Brain microvascular endothelial cell (primary cell): ENCODE measurements at places on chromosomes 1 and 21.
A peak's percentile ranks its signal among the peaks of the same experiment; 100 is the strongest.

DNA sequence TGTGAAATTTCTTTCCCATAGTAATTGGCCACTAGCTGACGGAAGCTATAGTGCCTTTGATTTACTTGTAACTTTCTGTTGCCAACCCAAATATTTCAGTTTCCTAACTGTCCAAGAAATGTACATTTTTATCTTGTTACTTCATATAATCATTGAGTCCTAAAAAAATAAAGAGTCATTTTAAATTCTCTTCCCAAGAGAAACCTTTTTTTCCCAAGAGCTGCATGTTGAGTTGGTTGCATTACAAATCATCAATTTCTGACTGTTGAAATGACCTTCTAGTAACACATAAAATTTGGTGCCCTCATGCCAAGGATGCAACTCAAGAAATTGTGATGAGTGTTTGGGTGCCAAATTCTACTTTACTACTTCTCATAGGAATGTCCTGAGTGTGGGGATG lies 61.0 kb downstream of the HMCN1 start:
- peak; percentile 29 for DNase-seq

DNA sequence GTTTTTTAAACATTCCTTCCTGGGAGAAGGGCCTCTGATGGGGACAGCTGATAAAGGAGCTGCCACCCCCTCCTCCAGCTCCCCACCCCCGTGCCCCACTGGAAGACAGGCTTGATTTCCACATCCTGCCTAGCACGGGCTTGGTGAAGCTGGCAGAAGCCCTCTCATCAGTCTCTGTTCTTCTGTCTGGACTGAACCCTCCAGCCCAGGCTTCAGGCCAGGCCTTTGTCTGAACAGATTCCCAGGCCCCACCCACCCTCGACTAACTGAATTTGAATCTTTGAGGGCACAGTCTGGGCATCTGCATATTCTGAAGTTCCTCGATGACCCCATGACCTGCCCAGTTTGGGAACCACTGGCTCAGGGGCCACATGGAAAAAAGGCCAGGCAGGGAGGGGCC lies 75.3 kb downstream of the CD58 start:
- no peak for DNase-seq

DNA sequence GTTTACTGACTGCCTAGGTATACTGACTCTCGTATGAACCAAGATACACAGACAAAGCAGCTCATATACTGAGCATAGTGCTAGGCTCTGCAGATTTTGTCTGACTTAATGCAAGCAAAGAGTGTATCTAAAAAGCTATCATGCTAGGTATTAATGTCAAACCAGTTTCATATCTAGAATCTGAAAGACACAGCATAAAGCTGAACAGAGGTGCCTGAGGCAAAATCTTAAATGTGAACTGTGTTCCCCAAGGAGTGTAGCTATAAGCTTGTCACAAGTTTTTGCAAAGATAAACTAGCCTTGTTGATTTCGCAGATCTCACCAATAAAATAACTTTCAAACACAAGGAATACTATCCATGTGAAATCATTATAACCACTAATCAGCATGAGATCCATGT lies 18.1 kb downstream of the JAK1 start:
- no peak for DNase-seq

DNA sequence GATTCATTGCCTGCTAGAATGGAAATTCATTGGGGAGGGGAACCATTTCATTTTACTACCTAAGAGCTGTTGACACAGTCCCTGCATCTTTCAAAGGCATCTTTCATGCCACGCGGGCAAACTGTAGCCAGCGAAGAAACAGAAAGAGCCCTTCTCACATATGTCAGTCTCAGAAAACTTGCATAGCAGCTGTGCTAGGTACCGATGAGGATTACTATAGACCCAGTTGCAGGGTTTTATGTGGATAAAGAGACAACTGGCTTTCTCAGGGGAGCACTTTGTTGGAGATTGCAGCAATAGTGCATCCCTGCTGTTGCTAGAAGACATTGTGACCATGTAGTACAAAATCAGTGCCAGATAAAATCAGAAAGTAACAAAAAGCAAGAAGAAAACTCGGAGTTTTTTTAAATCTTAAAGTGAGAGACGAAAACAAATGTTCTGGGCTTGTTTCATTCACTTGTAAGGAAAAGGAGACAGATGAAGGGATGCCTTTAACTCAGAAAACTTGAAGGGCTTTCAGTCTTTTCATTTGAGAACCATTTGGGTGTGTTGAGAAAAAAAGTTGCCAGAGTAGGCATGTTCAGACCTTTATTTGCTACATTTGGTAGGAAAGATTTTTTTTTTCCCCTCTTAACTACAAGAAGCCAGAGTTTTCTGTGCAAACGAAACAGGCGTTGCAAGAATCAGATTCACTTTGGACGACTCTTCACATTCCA lies 804.1 kb downstream of the USP25 start:
- no peak for DNase-seq

- DNase-seq = peak; percentile 23
These were observed 106.7 kb upstream of the ADAR start for GRCh38 chr1:154714638-154715037.

GRCh38 chr1:8864713-8865344 lies 13.7 kb downstream of the ENO1 start:
- no peak for DNase-seq

- DNase-seq = no peak
These were observed 1.4 kb downstream of the S100A6 start for GRCh38 chr1:153534226-153534924.

- peak; percentile 84 for DNase-seq
These were observed 22.6 kb upstream of the RNF187 start for GRCh38 chr1:228464487-228464983.

- no peak for DNase-seq
These were observed 220.8 kb downstream of the NRIP1 start for GRCh38 chr21:14844001-14844400.

DNA sequence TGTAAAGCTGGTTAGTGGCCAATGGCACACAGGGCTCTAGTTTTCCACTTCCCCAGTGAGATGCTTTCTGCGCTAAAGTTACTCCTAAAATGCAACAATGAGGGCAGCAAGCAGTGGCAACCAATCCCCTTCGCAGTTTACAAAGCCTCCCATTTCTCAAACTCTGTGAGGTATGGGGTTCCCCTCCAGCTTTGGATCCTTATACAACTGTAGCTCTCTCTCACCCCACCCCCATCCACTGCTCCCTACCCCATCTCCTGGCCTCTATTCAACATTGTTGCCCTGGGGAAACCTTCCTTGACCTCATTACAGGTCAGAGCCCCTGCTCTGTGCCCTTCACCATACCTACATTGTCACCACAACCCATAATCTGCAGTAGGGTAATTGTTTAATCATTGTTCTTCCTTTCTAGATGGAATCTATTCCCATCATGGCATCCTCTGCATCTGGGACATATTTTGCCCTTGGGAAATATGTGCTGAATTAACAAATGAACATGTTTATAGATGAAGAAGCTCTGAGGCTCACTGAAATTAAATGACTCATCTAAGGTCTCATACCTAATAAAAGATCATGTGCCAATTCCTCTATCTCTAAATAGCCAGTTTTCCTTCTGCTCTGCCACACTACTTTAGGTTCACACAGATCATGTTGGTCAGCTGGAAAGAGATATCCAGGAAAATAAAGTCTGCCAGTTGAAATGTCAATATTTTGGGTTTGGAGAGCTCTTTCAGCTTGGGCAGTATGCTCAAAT lies 12.6 kb downstream of the KIAA0040 start:
- DNase-seq = no peak

DNA sequence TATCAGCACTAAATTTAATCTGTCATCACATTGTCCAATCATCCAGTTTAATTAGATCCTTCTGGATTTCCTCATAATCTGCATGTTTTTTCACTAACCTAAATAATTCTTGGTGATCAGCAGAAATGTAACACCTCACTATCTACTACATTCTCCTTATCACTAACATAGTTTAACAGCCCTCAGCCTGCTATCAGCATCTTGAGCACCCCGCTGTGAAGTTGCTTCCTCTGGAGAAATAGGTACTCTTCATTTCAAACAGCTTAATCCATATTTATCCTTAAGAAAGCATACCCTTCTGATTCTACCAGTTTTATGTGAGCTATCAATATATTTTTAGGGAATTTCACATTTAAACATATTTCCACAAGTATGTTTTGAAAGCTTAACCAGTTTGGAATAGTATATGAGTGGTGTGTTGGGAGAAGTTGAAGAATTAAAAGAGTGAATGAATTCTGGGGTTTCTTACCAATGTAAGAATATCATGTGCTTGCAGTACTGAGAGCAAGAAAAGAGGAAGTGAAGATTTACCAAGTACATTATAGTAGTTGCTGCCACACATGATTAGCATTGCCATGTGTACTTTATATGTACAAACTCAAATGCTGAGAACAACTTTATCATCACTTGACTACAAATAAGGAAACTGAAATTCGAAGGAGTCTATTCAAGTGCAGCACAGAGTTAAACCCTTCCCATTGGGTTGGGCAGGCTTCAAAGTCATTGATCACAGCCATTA lies 771.1 kb upstream of the ADGRL4 start:
- no peak for DNase-seq
